ENCODE measurements at places on chromosomes 5 and 9.
A peak's percentile ranks its signal among the peaks of the same experiment; 100 is the strongest.

DNA sequence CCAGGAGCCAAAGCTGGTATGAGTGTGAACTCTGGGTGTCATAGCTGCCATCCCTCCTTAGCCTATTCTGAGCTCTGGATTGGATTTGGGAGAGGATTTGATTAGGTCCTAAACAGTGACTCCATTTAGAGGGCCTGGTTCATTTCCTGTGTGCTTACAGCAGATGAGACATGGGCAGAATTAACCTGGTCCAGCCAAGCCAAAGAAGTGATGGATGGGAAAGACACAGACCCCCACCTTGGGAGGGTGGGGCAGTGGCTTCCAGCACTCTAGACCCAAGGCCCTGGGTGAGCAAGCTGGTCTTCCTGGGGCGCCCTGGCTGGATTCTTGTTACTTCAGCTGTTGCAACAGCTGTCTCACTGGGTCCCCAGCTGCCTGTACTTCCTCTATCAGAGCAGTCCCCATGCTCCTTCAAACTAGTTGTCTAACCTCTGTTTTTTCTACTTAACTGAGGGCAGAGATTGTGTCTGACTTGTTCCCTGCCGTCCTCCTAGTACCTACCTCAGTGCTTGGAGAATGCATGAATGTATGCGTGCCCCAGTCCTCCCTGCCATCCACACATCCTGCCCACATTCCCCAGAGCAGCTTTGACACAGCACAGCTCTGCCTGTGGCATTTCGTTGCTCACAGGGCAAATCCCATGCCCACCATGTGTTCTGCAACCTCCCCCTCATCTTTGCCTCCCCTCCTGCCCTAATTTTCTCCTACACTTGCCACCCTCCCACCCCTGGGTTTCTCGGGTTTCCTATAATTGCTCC is 115.9 kb downstream of the RGS3 start:
- DNase-seq, result no peak

GRCh38 chr9:109428854-109429253 is 69.3 kb downstream of the PTPN3 start:
- no peak for DNase-seq

GRCh38 chr5:157269761-157270272 is 3.9 kb downstream of the CYFIP2 start:
- DNase-seq, result peak; percentile 47

DNA sequence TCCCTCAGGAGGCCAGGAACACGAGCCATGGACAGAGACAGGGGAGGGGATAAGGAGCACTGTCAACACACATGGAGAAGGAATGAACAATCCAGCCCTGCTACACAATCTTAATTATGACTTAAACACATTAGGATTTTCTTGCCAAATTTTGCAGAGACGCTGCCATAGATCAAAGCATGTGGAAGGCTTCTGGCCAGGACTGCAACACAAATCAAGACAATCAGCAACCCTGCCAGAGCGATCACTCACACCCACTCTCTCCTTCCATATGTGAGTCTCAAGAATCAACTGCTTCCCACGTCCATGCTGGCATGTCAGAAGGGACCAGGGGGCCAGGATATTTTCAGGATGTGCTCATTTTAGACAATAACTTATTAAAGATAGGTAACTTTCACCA is 85.6 kb downstream of the ROR2 start:
- DNase-seq, result no peak

DNA sequence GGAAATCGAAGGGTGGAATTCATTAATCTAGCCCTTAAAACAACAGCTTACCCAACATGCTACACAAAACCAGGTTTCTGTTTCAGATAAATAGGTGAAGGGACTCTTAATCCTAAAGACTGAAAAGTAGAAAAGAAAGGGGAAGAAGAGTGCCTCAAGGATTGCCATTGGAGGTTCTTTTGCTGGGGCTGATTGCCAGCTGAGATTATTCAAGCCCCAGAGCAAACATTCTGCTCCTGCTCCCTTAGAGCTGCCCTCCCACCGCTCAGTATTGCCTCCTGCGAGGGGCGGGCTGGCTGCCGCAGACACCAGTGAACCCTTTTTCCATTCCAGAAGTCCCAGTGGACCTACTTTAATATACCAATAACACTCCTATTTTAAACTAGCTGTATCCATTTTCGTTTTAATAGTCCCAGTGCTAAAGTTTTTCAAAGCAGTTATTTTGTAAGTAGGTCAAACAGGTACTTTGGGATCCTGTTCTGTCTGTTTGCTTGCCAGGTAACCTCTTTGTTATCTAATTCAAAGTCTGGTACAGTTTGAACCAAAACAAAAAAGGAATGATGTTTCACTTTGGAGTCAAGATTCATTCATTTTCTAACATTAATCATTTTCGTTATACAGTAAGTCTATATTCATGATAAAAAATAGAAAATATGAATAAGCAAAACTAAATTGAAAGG is 38.6 kb downstream of the HMGCS1 start:
- DNase-seq, result peak; percentile 60

- no peak for DNase-seq
Measured at GRCh38 chr5:172902497-172903472, 56.4 kb upstream of the RPL26L1 start.

DNA sequence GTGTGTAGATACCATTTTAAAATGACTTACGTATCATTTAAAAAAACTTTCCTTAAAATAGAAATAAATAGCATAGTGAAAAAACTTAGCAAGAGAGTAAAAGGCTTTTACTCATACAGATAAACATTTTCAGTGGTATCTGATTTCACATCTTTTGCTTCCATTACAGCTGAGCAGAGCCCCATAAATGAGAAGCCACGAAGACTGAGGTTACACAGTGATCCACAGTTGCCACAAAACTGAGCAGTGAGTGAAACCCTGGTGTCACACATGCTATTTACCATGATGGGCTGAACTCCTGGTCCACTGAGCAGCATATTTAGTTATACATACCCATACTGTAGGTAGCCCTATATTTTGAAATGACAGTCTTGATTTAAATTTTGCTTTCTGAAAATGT is 401.2 kb downstream of the KIAA0825 start:
- DNase-seq, result no peak

GRCh38 chr5:102611312-102611711 is 112.5 kb upstream of the SLCO6A1 start:
- DNase-seq, result no peak

DNA sequence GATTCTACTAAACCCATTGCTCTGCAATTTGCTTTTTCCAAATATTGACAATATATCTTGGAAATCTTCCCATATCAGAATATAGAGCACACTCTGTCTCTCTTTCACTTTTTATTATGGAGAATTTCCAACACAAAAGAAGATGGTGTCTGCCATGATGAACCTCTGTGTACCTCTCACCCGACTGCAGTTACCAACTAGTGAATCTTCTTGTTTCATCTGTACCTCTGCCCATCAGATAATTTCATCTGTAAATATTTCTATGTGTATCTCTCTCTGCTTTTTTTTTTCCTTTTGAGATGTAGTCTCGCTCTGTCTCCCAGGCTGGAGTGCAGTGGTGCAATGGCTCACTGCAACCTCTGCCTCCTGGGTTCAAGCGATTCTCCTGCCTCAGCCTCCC is 62.8 kb downstream of the NTNG2 start:
- DNase-seq, result no peak

- DNase-seq, result no peak
Measured at GRCh38 chr5:148778882-148779281, 47.5 kb upstream of the ADRB2 start.

DNA sequence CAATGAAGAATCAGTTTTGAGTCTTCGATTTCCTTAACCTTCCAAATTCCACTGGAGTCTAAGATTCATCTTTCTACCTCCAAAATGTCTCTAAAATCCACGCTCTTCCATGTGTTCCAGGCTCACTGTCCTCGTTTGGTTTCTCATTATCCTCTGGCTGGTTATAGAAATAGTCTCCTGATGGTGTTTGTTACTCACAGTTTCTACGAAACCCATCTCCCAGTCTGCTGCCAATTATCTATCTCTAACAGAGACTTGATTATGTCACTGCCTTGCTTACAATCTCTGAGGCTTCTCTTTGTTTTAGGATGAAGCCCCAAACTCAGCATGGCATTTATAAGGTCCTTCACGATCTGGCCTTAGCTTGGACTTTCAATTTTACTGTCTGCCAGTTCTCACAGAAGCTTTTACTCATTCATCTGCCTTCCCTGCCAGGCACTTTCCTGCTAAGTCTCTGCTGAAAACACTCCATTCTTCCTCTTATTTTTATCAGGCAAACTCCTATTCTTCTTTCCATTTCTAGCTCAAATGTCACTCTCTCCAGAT is 339.6 kb upstream of the SGCD start:
- no peak for DNase-seq

- DNase-seq, result peak; percentile 14
Measured at GRCh38 chr9:27565696-27566095, 7.6 kb downstream of the C9orf72 start.

DNA sequence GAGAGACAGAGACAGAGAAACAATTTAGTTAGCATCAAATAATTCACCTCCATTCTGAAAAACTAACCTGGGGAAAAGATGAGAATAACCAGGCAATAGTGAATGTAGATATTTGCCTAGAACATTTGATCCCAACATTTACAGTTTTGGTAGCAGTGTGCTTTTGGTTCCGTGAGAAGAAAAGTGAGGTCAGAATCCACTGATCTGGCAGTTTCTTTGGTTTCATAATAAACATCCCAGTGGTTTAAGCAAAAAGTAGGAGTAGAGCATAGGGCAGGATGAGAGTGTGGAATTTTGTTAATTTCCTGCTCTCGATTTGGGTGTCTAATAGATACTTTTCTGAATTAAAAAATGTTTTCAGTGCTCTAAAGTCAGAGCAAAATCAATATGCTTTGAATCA is 887.0 kb downstream of the NR2F1-AS1 start:
- DNase-seq, result no peak

DNA sequence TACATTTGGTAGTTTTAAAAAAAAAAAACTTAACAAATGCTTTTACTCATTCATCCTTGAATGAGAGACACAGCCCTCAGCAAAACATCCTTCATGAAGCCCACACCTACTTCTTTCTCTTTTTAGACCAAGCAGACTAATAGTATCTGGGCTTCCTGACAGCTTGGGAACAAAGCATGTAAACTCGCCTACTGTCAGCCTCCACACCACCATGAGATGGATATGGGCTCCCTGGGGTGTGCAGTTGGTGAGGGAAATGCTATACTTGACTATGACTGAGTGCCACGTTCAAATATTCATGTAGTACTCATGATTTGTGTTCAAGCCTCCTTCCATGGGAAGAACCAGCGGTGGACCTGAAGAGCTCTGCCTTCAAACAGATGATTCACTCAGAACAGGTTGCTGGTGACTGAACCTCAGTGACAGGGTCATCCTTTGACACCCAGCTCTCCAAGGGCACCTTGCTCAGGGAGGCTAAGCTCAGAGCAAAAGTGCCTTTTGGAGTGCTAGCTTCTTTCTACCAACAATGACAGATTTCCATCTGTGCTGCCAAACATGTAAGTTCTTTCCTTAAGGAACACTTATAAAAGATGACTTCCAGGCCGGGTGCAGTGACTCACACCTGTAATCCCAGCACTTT is 36.8 kb downstream of the SLC22A5 start:
- DNase-seq, result no peak

- no peak for DNase-seq
Measured at GRCh38 chr5:43068037-43068436, 27.9 kb upstream of the ANXA2R start.

DNA sequence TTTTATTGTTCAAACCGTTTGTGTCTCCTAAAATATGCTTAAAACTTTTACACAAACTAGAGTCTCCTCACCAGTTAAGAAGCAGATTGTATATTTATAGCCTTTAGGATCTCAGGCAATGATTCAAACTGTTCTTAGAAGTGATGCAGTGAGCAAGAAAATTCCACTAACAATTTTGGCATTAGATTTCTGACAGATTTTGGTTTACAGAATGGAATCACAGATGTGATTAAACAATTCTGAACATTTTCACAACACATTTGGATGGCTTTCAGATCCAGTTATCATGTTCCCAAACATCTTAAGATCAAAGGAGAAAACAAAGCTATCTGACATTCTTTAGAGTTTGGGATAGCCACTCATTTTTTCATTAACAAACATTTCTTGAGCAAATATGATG is 181.7 kb upstream of the RIOK2 start:
- no peak for DNase-seq

DNA sequence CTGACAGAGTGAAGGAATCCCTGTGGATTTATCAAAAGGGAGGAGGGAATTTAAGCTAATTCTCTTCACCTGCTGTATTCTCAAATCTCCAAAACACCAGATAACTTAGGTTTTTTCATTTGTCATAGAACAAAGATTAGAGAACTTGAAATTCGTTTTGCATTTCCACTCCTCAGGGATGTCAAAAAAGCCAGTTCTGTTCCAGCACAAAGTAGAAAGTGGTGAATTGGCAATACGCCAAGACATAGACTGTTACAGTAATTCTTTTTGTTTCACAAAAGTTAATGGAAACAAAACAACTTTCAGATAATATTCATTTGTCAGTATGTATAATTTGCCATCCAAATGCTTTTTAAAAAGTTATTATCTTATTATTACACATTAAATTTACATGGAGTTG is 15.0 kb downstream of the S1PR3 start:
- no peak for DNase-seq

DNA sequence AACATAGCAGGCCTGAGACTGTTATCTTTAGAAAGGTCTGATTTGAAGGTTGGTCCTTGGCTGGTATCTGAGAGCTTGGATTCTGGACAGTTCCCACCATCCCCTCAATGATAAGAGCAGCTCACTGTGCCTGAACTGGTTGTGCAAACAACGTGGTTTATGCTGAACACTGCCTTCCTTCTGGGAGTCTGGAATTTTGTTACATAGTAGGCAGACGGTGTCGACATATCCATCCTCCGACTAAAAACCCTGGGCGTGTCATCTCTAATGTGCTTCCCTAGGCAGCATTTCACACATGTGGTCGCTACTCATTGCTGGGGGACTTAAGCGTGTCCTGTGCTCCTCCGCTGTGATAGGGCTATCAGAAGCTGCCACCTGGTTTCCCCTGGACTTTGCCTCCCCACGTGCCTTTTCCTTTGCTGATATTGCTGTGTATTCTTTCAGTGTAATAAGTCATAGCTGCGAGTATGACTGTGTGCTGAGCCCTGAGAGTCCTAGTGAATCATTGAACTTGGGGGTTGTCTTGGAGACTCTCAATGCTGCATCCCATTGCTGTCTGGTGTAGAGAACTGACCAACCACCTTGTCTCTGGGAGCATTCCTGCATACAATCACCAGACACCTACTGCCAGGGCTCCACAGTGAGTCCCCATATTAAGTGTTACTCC is 119.1 kb upstream of the TBC1D2 start:
- no peak for DNase-seq

DNA sequence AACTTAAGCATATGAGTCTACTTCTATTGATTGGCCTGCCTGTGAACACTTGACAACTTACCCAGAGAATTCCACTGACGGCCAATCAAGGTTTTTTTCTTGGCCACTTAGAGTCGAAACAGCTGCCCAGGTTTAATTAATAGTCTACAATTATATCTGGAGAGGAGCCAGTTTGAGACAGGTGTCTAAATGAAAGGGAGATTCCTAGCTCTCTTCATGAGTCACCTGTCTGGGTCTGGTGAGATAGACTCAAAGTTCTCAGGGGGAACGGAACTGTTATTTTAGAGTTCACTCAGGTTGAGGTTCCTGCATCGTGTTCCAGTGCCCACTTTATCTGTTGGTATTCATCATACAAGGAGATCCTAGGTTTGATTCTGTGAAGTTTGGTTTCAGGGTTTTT is 111.0 kb downstream of the CD180 start:
- no peak for DNase-seq

GRCh38 chr5:59891962-59892643 is 1.4 kb downstream of the PDE4D start:
- DNase-seq, result no peak
